ENCODE measurements at places on chromosomes 6 and 20. TPM values are rescaled to one million over a fixed set of nuclear protein-coding genes. Genes with fewer than 3 reads are reported as not detected.

The NOX3 gene
- not detected for total RNA-seq

GRCh38 chr6:101458336-101458735 is 64.8 kb downstream of the GRIK2 start:
- no peaks in the 10 kb centered on the region for H3K36me3 ChIP-seq
- H3K4me1 ChIP-seq = no peaks in the 10 kb centered on the region
- H3K4me3 ChIP-seq = no peak overlapping the region
- H3K27me3 ChIP-seq = no peaks in the 10 kb centered on the region
- DNase-seq = peak; percentile 36
- no peak overlapping the region for H3K27ac ChIP-seq

The PTK6 gene
- not detected for total RNA-seq

GRCh38 chr20:53948383-53949318 is 121.7 kb downstream of the BCAS1 start:
- no peaks in the 10 kb centered on the region for H3K36me3 ChIP-seq
- no peaks in the 10 kb centered on the region for H3K27me3 ChIP-seq
- peak overlapping the region; percentile 92 for H3K27ac ChIP-seq
- DNase-seq = no peak

DNA sequence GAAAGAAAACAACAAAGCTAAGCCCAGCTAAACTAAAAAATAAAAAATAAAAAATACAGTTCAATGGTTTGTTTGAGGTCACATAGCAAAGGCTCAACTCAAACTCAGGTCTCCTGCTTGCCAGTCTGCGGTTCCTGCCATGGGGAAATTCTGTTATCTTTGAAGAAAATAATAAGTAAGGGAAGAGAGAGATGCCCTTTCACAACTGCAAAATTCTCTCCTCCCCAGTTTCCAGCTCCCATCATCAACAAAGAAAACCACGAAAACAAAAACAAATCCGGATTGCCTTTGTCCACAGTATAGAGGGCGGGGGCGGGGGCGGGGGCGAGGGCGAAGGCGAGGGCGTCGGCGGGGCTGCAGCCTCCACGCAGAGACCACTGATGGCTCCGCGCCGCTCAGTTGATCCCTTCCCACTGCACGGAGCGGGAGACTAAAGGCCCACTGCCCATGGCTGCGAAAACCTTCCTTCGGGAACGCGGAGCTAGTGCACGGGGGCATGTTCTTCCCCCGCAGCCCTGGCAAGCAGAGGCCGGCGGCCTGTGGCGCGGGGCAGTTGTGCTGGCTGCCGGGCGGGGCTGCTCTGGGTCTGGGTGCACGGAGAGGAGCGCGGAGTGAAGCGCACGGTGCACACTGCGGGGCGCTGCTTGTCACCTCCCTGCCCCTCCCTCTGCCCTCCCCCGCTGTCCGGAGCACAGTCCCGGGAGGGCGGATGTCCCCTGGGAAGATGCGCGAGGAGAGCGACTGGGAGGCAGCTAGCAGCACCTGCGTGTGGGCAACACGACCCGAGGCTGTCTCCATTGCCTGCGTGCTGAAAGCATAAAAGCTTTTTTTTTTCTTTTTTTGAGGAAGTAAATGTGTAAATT is 54.1 kb upstream of the TPD52L1 start:
- no peaks in the 10 kb centered on the region for H3K27me3 ChIP-seq
- peak; percentile 91 for DNase-seq
- peak overlapping the region; percentile 13 for H3K27ac ChIP-seq
- H3K36me3 ChIP-seq = no peaks in the 10 kb centered on the region
- H3K4me3 ChIP-seq = peak overlapping the region; percentile 70

- no peak overlapping the region for H3K4me3 ChIP-seq
- DNase-seq = no peak
- peaks cover 13% of the 10 kb centered on the region for H3K27me3 ChIP-seq
- H3K4me1 ChIP-seq = no peaks in the 10 kb centered on the region
Measured at GRCh38 chr20:4710106-4710475, 11.6 kb upstream of the PRND start.

DNA sequence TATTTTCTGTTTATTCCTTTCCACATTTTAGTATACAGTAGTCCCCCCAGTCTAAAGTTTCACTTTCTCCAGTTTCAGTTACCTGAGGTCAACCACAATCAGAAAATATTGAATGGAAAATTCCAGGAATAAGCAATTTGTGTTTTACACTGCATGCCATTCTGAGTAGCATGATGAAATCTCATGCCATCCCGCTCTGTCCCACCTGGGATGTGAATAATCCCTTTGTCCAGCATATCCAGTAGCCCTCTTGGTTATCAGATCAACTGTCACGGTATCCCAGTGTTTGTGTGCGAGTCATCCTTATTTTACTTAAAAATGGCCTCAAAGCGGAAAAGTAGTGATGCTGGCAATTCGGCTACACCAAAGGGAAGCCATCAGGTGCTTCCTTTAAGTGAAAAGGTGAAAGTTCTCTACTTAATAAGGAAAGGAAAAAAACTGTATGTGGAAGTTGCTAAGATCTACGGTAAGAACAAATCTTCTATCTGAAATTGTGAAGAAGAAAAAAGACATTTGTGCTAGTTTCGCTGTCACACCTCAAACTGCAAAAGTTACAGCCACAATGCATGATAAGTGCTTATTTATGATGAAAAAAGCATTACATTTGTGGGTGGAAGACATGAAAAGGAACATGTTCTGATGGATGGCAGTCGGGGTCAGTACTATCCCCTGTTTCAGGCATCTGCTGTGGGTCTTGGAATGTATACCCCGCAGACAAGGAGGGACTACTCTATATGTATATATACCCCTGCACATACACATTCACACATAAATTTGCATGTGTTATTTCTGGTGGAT is 11.3 kb downstream of the NOX3 start:
- peaks cover 8% of the 10 kb centered on the region for H3K4me1 ChIP-seq
- no peaks in the 10 kb centered on the region for H3K36me3 ChIP-seq
- no peak overlapping the region for H3K27ac ChIP-seq
- H3K27me3 ChIP-seq = no peaks in the 10 kb centered on the region
- no peak overlapping the region for H3K4me3 ChIP-seq

The METTL24 gene
- 0.29 TPM for total RNA-seq

DNA sequence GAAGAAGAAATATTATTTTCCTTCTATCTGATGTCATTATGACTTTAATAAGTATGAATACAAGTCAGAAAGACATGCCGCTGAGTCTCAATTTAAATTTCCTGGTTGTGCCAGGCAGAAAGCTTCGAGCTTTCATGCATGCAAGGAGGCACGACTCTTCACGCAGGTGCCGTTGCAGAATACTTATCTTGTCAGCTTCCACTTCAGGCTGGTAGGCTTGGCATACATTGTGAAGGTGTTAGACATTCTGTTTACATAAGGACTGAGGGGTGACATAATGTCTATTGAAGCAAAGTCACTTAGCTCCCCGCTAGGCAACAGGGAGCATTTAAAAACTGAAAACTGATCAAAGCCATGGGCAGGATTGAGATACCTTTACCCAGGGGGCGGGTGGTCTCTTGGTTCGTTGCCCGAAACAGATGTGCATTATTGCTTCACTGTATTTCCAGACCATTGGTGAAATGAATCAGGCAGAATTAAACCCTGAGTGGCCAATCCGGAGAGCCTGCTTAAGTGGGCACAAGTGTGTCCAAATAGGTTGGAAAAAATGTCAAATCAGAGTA is 16.4 kb downstream of the BMP6 start:
- H3K36me3 ChIP-seq = no peaks in the 10 kb centered on the region
- no peak for DNase-seq
- peaks cover 4% of the 10 kb centered on the region for H3K27me3 ChIP-seq
- no peak overlapping the region for H3K27ac ChIP-seq
- no peak overlapping the region for H3K4me3 ChIP-seq

DNA sequence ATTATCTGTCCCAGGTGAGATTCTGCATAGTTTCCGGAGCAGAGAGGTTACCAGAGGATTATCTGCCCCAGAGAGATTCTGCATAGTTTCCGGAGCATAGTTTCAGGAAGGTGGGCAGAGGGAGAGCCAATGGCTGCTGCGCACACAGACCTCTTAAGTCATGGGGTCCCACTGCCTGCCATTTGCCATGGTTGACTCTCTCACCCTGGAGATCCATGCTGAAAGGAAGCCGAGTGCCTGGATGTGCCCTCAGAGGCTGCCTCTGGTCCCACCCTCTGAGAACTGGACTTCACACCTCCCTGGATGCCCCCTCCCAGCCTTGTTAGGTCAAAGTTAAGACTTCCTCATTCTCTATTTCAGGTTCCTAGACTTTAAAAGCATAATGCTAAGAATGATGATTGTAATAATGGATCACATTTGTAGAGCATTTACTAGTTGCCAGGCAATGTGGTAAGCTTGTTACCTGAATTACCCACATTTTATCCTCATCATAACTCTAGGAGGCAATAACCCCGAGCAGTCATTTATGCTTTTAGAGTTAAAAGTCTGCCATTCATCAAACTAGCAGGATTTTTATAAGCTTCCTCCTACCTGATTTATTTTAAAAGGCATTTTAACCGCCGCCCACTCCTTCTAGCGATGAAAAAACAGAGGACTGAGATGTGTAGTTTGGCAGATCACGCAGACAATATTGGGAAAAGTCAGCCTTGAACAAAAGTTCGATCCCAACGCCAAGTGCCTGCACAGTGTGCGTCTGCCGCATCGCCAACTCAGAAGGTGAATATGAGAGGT is 11.9 kb downstream of the SERPINB9 start:
- DNase-seq = no peak
- no peaks in the 10 kb centered on the region for H3K4me1 ChIP-seq
- peaks cover 12% of the 10 kb centered on the region for H3K36me3 ChIP-seq
- no peak overlapping the region for H3K27ac ChIP-seq

DNA sequence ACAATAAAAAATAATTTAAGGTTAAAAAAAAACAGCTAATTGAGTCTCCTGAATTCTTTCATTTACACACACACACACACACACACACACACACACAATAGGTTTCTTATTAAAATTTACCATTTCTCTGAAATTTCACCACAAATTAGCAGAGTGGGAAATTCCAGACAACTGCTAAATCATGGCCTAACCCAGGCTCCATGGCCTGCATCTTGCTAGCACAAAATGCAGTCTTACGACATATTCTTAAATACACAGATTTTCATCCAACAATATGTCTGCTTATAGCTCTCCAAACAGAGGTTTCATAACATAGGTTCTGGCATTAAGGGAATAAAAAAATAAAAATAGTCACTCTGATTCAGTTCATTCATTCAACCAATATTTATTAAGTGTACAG is 46.9 kb downstream of the SOD2 start:
- no peak overlapping the region for H3K27ac ChIP-seq
- no peaks in the 10 kb centered on the region for H3K27me3 ChIP-seq
- no peak overlapping the region for H3K4me3 ChIP-seq
- DNase-seq = no peak

DNA sequence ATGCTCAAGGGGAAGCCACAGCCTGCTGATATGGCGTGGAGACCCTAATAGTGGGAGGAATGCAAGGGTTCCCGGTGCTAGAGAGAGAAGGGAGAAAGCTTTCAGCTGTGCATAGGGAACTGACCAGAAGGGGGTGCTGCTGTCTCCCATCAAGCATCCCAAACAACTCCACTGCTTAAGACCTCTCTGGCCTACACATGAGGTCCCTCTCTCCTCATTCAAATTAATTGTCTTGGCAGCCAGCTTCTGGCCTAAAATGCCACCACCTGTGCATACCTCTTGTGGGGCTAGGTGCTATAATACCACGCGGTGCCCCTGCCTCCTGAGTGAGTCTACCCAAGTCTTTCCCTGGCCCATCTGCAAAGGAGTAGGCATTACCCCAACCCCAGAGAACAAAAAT is 14.5 kb downstream of the ADISSP start:
- no peaks in the 10 kb centered on the region for H3K27me3 ChIP-seq
- no peaks in the 10 kb centered on the region for H3K4me1 ChIP-seq
- H3K27ac ChIP-seq = no peak overlapping the region

DNA sequence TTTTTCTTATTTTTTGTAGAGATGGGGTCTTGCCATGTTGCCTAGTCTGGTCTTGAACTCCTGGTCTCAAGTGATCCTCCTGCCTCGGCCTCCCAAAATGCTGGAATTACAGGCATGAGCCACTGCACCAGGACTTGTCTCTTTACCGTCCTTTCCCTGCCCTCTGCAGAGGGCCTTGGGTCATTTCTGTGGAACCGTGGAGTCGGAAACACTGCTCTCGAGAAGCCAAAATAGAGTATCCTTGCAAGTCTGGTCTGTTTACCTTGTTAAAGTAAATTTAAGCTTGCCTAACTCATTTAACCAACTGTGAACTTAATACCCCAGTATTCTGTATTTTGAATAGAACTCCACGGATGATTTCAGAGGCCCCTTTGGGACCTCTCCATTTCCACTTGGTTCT is 51.4 kb downstream of the KDM1B start:
- peaks cover 3% of the 10 kb centered on the region for H3K36me3 ChIP-seq
- peaks cover 13% of the 10 kb centered on the region for H3K4me1 ChIP-seq
- no peak overlapping the region for H3K4me3 ChIP-seq

The SCAF8 gene
- total RNA-seq = 36.2 TPM

DNA sequence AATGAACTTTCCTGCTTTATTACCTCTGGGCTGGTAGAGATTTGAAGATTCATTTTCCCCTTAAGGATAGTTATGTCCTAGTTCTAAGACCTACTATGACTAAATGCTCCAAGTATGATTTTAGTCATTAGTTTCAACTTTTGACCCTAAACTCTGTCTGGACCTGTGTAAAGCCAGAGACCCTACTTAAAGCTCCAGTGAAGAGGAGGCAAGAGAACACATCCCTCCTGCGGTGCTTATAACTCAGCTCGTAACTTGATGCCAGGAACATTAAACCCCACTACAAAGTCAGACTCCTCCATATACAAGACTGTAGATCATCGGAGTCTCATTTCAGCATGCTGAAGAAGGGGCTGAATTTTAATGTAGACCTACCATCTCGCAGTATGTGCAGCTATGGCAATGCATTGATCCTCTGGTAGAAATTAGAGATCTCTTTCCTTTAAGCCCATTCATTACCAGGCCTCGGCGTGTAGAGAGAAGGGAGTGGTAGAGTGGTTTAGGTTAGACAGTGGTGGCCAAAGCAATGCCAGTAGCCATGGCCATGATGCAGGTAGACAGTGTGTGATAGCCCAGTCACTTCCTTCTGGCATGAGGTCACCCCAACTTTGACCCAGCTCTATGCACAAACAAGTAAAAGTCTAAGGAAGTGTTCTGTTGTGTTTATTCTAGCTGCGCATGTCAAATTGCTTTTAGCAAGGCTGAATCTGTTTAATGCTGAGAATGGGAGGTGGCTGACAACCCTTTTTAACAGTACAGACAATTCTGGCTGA is 34.8 kb upstream of the MYB start:
- H3K4me3 ChIP-seq = no peak overlapping the region
- H3K36me3 ChIP-seq = no peaks in the 10 kb centered on the region
- peaks cover 4% of the 10 kb centered on the region for H3K27me3 ChIP-seq

GRCh38 chr6:45350186-45350710 is 22.1 kb downstream of the RUNX2 start:
- no peak for DNase-seq
- H3K27me3 ChIP-seq = no peaks in the 10 kb centered on the region
- H3K4me3 ChIP-seq = no peak overlapping the region
- H3K36me3 ChIP-seq = no peaks in the 10 kb centered on the region
- no peak overlapping the region for H3K27ac ChIP-seq

The RIMS4 gene
- total RNA-seq = 0.29 TPM

DNA sequence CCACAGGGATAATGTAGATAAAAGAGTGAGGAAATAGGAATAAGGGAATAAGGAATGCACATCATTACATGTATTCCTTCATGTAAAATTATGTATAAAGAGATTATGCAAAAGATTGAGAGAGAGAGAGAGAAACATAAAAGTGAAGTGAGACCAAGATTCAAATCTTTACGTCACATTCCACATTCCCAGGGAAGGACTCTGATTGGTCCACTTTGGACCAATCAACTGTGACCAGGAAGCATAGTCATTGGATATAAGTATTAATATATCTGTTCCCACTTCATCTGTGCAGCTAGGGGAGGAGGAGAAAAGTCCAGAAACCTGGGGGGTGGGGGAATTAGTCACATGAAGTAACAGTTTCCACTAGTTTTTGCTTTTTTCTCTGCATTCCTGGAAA is 66.4 kb downstream of the SLC2A10 start:
- H3K36me3 ChIP-seq = no peaks in the 10 kb centered on the region
- peaks cover 6% of the 10 kb centered on the region for H3K27me3 ChIP-seq
- peaks cover under 1% of the 10 kb centered on the region for H3K4me1 ChIP-seq
- no peak overlapping the region for H3K27ac ChIP-seq
- DNase-seq = no peak

All from osteoblast (primary cell).